ENCODE measurements at places on chromosomes 2 and 18. TPM values are rescaled to one million over a fixed set of nuclear protein-coding genes. Genes with fewer than 3 reads are reported as not detected.

The DSEL gene
- total RNA-seq: 11.5 TPM

The CGREF1 gene
- 1.7 TPM for total RNA-seq

The MARCO gene
- total RNA-seq: not detected

The TMEM127 gene
- total RNA-seq: 22.4 TPM

The NR4A2 gene
- total RNA-seq: 0.11 TPM

The OSBPL1A gene
- total RNA-seq: 8.6 TPM

The SALL3 gene
- 1.1 TPM for total RNA-seq

The ALPP gene
- not detected for total RNA-seq

- no peak for DNase-seq
Observed at GRCh38 chr2:239775623-239776435, 249.3 kb downstream of the NDUFA10 start.

DNA sequence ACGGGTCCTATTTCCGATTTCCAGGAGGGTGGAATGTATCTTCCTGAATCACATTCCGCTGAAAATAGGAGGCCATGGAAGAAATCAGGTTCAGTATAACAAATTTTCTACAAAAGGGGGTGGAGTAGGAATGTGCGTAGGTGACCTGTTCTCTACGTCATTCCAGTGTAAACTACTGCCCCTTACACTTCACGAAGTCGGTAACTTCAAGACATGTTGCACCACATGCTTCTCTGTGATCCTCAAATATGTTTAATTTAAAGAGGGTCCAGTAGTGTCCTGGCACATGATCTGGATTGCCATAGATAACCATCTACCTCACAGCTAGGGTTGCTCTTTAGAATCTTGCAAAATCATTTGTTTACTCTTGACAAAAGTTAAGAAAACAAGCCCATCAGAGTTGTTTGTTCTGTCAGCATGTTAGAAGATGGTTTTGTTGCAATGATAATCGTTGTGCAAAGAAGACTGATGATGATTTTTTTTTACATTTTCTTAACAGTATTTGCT, 7.5 kb upstream of the CPS1 start:
- no peak for DNase-seq

DNA sequence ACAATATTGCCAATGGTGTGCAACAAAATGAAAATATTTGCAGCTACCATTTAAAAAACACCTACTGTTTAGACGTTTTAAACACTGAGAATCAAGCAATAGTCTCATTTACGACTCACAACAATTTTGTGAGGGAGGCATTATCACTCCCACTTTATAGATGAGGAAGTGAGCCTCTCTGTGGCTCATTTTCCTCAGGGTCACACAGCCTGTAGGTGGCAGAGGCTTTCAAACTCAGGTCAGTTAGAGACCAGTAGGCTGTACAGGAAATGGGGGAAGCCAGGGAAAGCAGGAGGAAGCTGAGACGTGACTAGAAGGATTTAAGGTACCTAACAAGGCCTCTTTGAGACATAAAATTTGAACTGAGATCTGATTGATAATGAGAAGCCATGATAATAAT, 95.0 kb upstream of the ZNF521 start:
- DNase-seq: no peak

GRCh38 chr2:17538022-17538843, 2.3 kb upstream of the VSNL1 start:
- no peak for DNase-seq

DNA sequence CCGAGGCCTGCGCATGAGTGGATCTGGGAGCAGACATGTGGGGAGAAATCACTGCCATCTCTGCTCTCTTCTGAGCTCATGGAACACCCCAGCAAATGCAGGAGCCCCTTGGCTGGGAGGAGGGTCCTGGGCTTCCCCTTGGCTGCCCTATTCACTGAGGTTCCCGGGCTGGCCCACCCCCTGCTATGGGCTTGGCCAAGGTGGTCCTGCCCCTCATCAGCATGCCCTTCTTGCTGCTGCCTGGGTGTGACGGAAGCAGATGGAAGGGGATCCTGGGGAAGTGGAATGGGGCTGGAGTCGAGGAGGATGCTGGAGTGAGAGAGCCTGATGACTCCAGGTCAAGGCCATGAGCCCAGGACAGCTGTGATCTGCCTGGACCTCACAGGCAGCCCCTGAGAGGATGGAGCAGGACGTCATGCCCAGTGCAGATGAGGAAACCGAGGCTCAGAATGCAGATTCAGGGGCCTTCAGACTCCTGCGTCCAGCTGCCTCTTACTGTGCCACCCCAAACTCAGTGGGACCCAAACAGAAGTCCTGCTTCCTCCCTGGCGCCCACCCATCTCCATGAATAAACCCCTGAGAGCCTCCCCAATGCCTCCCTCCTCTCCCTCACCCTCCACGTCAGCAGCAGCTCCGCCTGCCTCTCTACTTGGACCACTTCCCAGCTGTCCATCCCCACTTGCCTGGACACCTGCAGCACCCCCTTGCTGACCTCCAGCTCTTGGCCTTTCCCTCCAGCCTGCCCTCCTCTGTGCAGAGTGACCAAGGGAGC, 4.0 kb downstream of the SNED1 start:
- DNase-seq: no peak
